ENCODE measurements at places on chromosomes 12 and 14.

DNA sequence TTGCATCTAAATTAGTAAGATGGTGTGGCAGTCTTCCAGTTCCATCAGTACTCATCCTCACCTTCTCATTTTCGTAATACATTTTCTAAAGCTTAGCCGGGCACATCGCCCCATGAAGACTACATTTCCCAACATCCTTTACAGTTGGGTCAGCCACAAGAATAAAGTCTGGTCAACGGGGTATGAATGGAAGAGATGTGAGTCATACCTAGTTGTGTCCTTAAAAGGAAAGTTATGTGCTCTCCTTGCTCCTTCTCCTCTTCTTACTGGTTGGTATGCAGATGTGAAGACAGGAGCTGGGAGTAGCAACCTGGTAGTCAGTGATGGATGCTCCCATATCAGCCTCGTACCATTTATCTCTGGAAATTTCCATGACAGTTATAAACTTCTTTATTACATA, 35.9 kb upstream of the EGLN3 start:
- DNase-seq, result no peak

DNA sequence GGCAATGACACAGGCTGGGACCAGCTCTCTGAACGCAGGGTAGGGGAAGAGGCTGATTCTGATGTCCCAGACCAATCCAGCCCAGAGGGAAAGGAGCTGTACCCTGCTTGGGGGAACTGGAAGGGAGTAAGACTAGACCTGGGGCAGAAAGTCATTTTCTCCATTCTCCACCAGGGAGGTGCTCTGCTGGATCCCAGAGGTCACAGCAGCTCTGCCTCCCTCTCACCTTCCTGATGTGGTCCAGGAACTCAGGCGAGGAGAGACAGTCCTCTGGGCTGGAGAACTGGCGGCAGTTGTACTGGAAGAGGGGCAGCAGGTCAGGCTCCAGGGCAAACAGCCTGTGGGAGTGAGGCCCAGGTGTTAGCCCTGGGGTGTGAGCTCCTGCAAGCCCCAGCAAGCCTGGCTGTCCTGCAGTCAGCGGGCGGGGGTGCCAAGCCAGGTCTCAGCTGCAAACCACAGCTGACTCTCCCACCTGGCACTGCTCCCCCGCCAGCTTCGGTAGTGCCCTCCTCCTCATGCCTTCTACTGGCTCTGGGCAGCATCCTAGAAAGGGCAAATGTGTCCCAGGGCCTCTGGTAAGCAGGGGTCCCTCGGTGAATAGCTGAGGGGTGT, 1.9 kb downstream of the NGB start:
- DNase-seq, result no peak

DNA sequence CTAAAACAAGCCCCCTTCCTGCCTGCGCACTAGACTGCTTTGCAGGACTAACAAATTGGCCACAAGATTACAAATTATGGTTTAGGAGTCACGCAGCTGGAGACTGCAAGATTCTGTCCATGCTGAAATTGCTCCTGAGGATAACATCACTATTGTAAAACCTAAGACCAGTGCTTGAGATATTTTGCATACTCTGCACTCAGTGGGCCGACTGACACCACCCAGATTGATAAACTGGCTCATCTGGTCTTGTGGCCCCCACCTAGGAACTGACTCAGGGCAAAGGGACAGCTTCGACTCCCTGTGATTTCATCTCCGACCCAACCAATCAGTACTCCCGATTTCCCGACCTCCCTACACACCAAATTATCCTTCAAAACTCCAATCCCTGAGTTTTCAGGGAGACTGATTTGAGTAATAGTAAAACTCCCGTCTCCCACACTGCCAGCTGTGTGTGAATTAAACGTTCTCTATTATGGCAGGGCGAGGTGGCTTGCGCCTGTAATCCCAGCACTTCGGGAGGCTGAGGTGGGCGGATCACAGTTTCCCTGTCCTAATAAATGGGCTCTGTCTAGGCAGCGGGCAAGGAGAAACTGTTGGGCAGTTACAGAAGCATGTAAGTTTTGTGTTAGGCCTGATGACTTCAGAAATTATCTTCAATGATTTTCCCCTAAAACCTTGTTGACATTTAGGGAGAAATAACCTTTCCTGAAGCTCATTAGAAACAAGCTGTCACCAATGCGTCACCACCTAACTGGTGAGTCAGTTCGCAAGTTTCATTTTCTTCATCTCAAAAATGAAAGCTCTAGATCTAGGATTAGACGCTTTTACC, 5.3 kb upstream of the UBC start:
- DNase-seq, result no peak

DNA sequence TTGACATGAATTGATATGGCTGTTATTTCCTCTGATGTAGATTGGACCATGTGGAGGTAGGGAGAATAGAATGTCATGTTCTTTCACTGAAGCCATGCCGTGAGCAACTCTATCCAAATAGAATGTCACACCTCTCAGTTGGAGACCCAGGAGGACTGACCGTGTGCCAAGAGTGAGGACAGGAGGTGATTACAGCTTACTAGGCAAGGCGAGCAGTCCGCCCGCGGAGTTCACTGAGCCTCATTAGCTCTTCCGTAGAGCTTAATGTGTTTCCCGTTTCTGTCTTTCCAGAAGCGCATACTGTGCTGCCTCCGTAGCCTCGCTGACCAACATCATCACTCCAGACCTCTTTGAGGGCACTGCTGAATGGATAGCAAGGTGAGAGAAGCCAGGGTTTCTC, 45.6 kb downstream of the FNTB start:
- DNase-seq, result no peak

DNA sequence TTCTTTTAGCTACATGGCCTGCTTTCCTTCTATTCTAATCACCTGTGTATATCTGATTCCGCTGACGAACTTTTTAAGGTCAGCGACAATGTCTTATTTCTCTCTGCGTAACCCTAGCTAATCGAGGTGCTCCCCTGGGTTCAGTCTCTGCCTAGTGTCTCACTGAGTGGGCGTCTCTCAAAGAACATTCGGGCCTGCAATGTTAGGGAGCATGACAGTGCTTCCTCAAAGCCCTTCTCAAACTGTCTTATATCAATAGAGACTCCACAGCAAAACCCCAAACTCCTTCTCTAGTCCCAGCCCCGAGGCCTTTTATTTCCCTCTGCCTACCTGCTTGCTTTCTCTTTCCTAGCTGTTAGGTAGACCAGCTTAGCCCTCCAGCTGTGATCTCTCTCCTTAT, 13.7 kb upstream of the RPS6KL1 start:
- no peak for DNase-seq

- no peak for DNase-seq
Observed at GRCh38 chr12:29547151-29547632, 49.7 kb upstream of the OVCH1 start.

GRCh38 chr12:118017926-118018325, 1.4 kb downstream of the RFC5 start:
- DNase-seq, result no peak

- DNase-seq, result no peak
Observed at GRCh38 chr12:131444220-131445164, 266.4 kb upstream of the SFSWAP start.

DNA sequence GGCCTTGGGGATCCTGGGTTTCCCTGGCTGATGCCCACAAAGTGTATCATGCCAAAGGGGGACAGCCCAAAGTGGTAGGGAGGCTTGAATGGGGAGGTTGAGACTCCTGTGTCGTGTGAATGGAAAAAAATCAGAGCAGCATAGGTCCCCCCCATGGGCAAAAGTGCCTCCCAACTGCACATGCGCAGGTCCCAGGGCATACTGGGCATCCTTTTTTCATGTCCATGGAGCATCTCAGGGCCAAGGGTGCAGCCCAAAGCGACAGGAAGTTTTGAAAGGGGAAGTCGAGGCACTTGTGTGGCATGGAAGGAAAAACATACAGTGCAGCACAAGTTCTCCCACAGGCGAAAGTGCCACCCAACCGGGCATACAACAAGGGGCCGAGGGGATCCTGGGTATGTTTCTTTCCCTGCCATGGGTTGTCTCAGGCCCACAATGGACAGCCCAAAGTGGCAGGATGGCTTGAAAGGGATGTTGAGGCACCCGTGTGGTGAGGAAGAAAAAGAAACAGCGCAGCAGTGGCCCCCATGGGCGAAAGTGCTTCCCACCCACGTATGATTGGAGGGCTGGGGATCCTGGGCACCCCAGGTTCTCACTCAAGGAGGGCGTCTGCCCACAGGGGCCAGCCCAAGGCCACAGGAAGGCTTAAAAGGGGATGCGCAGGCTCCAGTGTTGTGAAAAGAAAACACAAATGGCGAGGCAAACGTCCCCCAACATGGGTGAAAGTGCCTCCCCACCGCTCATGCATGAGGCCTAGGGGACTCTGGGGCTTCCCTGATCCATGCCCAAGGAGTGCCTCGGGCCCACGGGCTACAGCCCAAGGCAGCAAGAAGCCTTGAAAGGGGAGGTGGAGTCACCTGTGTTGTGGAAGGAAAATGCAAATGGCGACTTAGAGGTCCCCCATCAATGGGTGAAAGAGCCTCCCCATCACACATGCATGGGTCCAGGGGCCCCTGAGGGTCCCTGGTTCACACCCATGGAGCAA, 573.7 kb downstream of the ALG10 start:
- no peak for DNase-seq

DNA sequence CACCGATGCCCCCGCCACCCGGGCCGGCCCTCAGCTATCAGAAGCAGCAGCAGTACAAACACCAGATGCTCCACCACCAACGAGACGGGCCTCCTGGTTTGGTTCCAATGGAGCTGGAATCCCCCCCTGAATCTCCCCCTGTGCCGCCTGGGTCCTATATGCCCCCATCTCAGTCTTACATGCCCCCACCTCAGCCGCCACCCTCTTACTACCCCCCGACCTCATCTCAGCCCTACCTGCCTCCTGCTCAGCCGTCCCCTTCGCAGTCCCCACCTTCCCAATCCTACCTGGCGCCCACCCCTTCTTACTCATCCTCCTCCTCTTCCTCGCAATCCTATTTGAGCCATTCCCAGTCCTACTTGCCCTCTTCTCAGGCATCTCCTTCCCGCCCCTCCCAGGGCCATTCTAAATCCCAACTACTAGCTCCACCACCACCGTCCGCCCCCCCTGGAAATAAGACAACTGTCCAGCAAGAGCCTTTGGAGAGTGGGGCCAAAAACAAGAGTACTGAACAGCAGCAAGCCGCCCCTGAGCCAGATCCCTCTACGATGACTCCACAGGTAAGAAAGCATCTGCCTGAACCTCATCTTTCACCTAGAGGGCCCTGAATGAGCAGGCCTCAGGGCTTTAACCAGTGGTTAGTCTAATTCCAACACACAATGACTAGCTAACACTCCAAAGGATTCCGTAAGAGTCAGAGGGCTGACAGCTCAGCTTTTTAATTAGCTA, 851 bp downstream of the YLPM1 start:
- no peak for DNase-seq

- no peak for DNase-seq
Observed at GRCh38 chr12:103955811-103956508, 9.7 kb upstream of the TDG start.

GRCh38 chr12:116150452-116150851, 127.0 kb downstream of the MED13L start:
- no peak for DNase-seq
